NCI-H2081 (cell line): ENCODE measurements at places on chromosomes 12 and 14.

DNA sequence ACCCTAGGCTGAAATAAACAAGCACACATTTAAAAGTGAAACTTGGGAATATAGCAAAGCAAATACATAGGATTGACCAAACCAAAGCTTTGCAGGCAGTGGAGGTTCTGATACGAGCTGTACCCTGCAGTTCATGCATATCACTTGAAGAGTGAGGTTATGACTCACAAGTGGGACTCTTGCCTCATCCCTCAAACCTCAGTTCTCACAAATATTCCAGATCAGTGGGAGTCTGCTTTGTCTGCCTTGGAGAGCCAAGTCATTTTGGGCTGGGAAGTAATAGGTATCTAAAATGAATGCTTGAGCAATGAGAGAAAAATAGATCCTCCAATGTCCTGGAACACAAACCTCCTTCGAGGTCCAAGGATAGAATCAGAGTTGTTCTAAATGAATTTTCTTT, 116.4 kb downstream of the LRIG3 start:
- no peak for DNase-seq

GRCh38 chr14:50047274-50047676, 69.1 kb downstream of the VCPKMT start:
- DNase-seq, result no peak

DNA sequence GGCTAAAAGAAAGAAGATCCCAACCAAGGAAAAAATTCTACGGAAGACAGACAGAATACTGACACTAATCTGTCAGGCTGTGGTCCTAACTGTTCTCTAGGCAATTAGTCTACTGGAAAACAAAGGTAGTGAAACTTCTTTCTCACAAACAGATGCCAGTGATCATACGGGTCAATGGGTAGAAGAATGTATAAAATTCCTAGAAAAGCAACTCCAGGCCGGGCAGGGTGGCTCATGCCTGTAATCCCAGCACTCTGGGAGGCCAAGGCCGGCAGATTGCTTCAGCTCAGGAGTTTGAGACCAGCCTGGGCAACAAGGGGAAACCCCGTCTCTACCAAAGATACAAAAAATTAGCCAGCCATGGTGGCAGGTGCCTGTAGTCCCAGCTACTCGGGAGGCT, 64.8 kb downstream of the HECTD4 start:
- no peak for DNase-seq

GRCh38 chr12:130097342-130097741, 64.9 kb upstream of the FZD10 start:
- no peak for DNase-seq

GRCh38 chr12:129871991-129872972, 31.5 kb downstream of the TMEM132D start:
- peak; percentile 66 for DNase-seq

DNA sequence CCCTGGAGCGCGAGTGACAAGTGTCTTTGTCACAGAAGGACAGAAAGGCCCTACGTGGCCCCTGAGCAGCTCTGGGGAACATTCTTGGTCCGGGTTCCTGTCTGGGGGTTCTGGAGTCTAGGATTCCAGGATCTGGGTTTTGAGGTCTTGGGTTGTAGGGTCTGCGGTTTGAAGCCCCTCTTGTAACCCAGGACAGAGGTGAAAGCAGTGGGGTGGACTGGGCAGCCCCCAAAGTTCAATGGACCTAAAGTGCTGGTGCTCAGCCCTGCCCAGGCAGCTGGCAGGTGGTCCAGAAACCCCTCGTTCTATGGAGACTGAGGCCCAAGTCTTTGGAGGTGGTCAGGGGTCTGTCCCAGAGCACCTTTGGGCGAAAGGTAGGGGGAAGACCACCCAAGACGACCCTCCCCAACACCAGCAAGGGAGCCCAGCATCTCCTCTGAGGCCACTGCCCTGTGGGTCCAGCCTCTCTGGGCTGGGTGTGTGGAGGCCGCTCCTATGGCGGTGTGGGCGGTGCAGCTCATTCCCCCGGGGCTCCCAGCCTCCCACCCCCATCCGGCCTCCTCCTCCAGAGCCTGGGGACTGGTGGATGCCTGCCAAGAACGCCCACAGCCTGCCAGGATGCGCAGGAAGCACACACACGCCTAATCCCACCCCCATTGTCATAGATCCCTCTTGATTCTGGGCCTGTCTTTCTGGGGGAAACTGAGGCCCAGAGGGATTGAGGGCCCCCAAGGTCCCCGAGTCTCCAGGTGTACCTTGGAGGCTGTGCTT, 30.2 kb upstream of the ANKRD9 start:
- peak; percentile 93 for DNase-seq

- DNase-seq, result no peak
Observed at GRCh38 chr12:95544756-95545155, 6.5 kb downstream of the USP44 start.
